ENCODE measurements at places on chromosomes 3 and 15. TPM values are rescaled to one million over a fixed set of nuclear protein-coding genes. Genes with fewer than 3 reads are reported as not detected.

- DNase-seq, result no peak
Observed at GRCh38 chr3:194274424-194275085, 76.6 kb downstream of the CPN2 start.

DNA sequence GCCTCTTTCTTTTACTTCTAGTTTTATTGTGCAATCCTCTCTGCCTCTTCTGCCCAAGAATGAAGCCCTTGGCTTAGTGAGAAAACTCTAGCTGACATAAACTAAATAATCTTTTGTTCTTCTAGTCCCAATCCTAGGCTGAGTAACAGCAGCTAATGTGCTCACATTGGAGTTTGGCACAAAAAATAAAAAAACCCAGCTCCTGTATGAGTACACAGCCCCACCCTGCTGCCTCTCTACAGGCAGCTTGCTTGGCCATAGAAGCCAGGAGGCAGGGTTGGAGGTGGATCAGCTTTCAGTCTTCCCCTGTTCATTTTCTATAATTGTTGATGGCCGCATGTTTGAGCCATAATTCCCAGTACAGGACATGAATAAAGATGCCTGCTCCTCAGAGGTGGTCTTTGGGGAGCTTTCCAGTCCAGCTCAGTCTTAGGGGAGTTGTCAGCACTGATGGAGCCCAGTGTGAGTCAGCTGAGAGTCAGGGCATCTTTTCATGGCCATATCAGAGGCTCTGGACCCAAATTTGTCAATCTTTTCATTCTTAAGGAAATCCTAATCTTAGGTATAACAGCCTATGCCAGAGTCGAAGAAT is 46.7 kb downstream of the RTP1 start:
- no peak for DNase-seq

Gene GP9
- not detected for total RNA-seq

Gene ZDHHC19
- not detected for total RNA-seq

DNA sequence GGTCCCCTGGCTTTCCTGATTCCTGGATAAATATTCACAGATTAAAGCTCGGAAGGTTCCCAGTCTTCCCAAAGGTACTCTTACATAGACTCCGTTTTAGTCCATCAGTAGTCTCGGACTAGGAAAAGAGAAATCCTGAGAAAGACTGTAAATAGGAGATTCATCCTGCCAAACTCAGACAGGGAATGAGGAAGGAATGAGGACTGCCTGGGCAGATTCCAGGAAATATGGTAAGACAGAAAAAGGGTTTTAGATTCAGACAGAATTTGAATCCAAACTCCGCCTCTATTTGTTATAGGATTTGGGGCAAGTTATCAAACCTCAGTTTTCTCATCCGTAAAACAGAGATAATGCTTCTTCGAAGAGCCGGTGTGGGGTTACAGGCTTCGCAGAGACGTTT is 77.8 kb upstream of the VGLL4 start:
- DNase-seq, result no peak

Gene ALDH1A2
- 1.1 TPM for total RNA-seq

Gene IFT57
- total RNA-seq, result 17.2 TPM

Gene GPR176
- 0.88 TPM for total RNA-seq

DNA sequence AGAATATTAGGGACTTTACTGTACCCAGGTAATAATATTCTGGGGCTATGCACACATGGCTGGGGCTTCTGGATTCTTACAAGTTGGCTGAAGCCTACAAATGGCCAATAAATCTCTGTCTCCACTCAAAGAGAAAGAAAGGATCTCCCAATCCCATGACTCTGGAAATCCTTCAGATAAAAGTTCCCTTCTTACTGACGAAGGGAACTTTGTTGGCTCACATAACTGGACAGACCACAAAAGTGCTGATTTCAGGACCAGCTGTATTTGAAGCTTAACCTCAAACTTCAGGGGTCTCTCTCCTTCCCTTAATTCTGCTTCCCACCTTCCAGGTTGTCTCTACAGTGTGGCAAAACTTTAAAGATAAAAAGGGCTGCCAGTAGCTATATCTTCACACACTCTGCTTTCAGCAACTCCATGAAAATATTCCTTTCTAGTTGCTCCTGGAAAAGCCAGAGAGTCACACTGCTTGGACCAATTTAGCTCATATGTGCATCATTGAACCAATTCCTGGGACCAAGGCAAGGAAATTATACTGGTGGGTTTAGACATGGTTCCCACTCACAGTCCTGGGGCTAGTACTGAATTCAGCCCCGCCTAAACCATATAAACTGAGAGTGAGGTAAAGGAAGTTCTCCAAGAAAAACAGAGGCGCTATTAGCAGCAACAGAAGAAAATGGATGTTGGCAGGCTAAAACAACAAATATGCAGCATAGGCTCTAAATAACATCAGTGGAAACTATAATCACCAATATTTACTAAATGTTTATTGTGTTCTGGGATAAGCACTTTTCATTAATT is 290.0 kb upstream of the GADL1 start:
- DNase-seq, result no peak

GRCh38 chr15:77010312-77010686 is 15.4 kb downstream of the PSTPIP1 start:
- DNase-seq, result no peak

- DNase-seq, result peak; percentile 85
Observed at GRCh38 chr3:42755681-42756578, 17.1 kb downstream of the CCDC13 start.

Gene SEMA5B
- not detected for total RNA-seq

Gene PARP9
- total RNA-seq, result 28.6 TPM

Gene NEK4
- 16.5 TPM for total RNA-seq

GRCh38 chr15:55235546-55236036 is 38.9 kb upstream of the RSL24D1 start:
- DNase-seq, result no peak

- no peak for DNase-seq
Observed at GRCh38 chr3:157414861-157415260, 21.8 kb upstream of the PTX3 start.

Gene HRH1
- total RNA-seq, result 13.7 TPM

- no peak for DNase-seq
Observed at GRCh38 chr3:125310623-125311081, 64.5 kb downstream of the ZNF148 start.

Gene LIPH
- 5.8 TPM for total RNA-seq

DNA sequence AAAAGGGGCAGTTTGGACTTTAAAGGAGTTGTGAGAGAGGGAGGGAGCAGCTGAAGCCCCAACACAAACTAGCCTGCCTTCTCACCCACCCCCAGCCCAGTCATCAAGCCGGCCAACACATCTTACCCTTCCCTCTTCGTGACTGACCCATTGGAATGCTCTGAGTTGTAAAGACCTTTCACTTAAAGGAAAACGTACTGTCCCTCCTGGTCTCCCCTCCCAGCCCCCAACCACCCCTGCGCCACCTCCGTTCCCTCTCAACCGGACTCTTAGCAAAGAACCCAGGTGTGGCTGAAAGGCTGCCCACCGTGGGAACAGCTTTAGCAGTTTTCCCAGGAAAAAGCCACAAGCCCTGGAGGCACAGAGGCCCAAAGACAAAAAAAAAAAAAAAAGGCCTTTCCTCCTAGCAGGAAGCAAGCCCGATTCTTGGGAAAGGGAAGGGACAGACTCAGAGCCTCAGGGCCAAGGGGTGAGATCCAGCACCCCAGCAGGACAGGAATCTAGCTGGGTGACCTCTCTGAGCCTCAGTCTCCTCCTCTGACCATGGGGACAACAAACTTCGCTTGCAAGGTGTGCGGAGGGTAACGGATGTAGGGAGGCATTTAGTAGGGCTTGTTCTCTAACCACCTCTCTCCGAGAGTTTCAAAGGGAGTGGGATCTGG is 2.4 kb downstream of the CYP11A1 start:
- peak; percentile 20 for DNase-seq

- peak; percentile 62 for DNase-seq
Observed at GRCh38 chr15:38861108-38861507, 296.5 kb upstream of the RASGRP1 start.

Gene PLD1
- 178 TPM for total RNA-seq

Gene PLA2G4D
- total RNA-seq, result not detected

Gene PIK3CB
- total RNA-seq, result 32.2 TPM

Gene FYTTD1
- 15.4 TPM for total RNA-seq

- no peak for DNase-seq
Observed at GRCh38 chr3:196044513-196044912, 37.4 kb downstream of the TFRC start.

DNA sequence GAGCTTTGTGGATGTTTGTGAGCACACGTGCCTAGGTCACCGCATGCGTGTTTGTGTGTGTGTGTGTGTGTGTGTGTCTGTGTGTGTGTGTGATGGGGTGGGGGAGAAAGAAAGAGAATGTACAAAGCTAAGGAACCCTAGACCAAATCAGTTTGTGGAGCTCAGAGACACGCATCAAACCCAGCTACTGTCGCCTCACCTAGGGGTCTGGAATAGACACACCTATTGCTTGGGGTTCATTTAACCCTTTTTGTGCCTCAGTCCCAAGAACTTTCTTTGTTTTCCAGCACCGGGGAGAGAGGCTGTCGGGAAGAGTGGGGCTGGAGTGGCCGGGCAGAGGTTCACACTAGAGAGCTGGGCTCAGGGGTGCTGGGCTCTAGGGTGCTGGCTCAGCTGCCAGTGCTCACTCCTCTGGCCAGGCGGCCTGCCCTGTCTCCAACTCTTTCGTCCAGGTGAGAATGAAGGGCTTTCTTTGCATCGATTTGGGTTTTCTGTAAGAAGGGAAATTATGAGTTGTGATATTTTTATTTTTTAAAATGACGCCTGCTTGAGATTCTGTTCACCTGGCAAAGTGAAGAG is 221.6 kb downstream of the MEIS2 start:
- no peak for DNase-seq

- no peak for DNase-seq
Observed at GRCh38 chr3:22922317-22922716, 280.8 kb upstream of the UBE2E2 start.

GRCh38 chr3:186630950-186631641 is 9.1 kb upstream of the FETUB start:
- DNase-seq, result no peak

Gene GNAT1
- not detected for total RNA-seq

Gene COLQ
- 13.2 TPM for total RNA-seq

- no peak for DNase-seq
Observed at GRCh38 chr15:92885224-92886041, 14.7 kb upstream of the CHD2 start.

GRCh38 chr3:14137445-14137844 is 12.6 kb downstream of the TMEM43 start:
- no peak for DNase-seq

Gene CLDN1
- total RNA-seq, result not detected

DNA sequence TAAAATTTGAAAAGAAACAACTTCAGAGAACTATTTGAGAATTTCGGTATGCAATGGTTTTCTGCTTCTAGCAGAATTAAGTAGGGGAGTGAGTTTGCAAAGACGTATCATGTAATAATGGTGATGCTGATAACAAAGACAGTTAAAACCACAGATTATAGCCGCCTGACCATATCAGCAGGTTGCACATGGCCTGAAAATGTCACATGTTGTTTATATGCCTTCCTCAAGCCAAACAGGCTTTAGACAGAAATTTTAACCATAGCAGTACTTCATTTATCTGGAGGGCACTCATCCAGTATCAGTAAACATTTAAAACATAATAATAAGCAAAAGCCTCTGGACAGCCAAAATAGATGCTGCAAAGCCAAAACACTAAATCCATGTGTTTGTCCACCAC is 131.7 kb downstream of the RYR3 start:
- no peak for DNase-seq

DNA sequence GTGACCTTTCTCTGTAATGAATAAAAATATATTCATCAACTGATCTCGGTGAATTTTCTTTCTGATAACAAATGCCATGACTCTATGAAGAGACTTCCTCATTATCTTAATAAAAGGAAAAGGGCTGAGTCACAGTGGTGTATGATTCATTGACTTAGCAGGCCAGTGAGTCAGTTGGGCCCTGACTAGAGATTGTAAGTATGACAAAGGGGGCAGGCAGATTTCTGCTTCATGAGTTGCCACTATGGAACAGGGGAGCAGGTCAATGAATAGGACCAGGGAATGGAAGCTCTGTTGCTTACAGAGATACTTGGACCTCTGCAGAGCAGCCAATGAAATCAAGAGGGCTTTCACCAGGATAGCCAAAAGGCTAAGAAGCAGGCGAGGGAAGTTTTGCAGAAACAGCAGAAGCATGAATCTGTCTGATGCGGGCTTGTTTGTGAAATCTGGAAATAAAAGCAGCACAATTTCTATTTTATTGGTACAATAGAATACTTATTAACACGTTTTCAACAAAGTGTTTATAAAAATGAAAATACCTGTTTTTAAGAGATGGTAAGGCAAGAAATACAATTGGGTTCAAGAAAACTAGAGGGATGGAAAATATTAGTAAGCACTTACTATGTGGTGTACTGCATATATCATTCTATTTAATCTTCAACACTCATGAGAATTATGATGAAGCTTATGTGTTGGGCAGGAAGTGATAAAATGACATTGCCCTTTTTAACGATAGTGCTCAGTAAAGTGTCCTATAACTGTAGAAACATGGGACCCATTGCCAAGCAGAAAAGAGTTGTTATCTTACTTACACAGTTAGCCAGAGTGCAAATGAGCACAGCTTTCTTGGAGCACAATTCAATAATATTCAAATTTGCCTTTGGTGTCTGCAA is 169.8 kb upstream of the MYRIP start:
- no peak for DNase-seq

GRCh38 chr15:100762913-100763834 is 116.5 kb upstream of the ALDH1A3 start:
- peak; percentile 30 for DNase-seq

DNA sequence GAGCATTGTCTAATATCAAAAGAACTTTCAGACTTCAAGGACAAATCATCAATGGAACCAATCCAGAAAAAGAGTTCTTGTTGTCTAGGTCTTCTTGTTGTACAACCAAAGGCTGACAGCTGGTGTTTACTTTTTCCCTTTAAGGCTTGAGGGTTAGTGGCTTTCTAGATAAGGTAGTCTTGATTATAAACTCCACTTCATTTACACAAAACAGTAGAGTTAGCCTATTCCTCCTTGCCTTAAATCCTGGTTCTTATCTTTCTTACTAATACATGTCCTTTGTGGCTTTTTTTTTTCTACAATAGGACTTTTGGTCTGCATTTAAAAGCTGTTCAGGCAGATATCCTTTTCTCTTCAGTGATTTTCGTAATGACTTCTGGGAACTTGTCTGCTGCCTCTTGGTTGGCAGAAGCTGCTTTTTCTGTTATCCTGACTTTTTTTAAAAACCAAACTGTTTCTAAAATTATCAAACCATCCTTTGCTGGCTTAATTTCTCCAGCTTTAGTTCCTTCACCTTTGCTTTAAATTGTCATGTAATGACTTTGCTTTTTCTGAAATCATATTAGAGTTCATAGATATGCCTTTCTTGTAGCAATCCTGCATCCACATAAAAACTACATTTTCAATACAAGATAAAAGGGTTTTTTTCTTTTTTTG is 44.8 kb downstream of the STRIT1 start:
- no peak for DNase-seq

- no peak for DNase-seq
Observed at GRCh38 chr3:55636300-55637195, 149.4 kb upstream of the WNT5A start.

Gene TYRO3
- total RNA-seq, result 9.1 TPM

- no peak for DNase-seq
Observed at GRCh38 chr15:76776969-76777368, 128.2 kb downstream of the SCAPER start.

DNA sequence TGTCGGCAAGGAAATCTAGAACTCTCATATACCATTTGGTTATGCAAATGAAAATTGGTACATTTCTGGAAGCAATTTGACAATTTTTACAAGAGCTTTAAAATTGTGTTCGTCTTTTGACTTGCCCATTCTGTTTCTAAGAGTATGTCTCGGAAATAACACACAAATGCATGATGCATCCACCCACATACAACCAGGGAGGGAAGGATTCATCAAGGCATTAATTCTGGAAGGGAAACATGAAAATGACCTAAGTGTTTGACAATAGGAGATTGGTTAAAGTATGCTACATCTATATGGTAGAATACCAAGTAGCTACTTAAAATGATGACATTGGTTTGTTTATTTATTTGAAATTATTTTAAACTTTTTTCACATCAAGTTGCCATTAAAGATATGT is 58.6 kb downstream of the PIAS1 start:
- DNase-seq, result no peak

Measured in Peyer's patch (tissue), 4 donors.